ENCODE measurements at places on chromosomes 11 and 22.

GRCh38 chr22:23225724-23226496, 45.6 kb downstream of the BCR start:
- peak; percentile 64 for DNase-seq

GRCh38 chr11:112057170-112057569, 16.6 kb downstream of the PIH1D2 start:
- no peak for DNase-seq

- DNase-seq, result no peak
These were observed 53.5 kb upstream of the CADM1 start for GRCh38 chr11:115557681-115558080.

GRCh38 chr11:124075841-124076651, 34.9 kb upstream of the OR10G7 start:
- no peak for DNase-seq

GRCh38 chr11:78615724-78616123, 41.1 kb upstream of the NARS2 start:
- DNase-seq, result no peak

- DNase-seq, result no peak
These were observed 1221.7 kb downstream of the BRD1 start for GRCh38 chr22:48605856-48606481.

DNA sequence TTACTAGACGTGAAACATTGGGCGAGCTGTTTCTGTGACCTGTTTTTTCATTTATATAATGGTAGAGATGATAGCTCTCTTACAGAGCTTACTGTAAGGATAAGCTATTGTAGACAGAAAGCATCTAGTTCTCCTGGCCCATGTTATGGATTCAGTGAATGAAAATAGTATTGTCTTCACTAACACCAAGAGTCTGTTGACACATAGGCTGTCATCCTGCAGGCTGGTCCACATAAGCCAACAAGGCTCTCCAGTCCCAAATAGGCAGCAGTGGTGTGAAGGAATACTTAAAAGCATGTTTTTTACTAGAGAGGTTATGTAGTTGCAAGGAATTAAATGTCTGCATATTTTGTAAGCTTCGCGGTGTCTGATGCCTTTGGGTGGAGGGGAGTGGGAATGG, 377.8 kb upstream of the CCDC90B start:
- DNase-seq, result no peak

DNA sequence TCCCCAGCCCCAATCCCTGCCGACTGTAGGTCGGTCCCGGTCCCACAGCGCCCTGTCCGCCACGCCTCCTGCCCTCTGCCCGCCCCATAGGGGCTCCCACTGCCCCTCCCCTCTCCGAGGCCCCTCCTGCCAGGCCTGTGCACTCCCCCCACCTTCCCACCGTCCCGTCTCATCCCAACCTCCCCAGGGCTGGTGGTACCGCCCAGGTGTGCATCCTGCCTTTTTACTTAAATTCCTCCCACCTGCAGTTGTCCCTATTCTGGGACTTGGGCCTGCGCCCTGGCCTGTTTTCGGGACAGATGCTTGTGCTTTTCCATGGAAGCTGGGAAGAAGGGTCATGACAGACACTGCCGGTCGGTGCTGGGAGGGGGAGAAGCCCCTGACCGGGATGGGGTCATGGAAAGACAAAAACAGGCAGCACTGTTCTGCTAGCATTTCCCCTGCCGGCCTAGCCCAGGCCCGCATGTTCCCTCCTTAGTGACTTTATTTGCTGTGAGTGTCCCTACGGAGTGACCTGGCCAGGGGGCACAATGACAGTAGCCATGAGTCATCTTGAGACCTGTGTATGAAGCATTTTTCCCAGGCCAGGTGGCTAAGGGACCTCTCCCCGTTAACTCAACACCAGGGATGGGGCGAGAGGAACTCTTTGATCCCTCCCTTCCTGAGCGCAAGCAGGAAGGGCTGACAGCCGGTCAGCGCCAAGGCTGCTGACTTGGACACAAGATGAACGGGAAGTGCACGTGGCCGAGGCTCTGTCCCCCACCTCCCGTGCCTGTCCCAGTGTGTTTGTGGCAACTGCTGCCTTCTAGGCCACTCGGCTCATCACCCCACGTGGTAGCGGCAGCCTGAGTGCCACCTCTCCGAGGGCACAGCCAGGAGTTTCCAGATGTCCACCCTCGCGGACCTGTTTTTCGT, 7.1 kb downstream of the TBX1 start:
- no peak for DNase-seq

- DNase-seq, result peak; percentile 33
These were observed 935 bp downstream of the QSER1 start for GRCh38 chr11:32893343-32894148.

Data from astrocyte of the spinal cord (primary cell).